Dermis microvascular lymphatic vessel endothelial cell (primary cell): ENCODE measurements at places on chromosomes 4 and X.

GRCh38 chrX:150543230-150544155 lies 24.9 kb upstream of the MTM1 start:
- no peak for DNase-seq

DNA sequence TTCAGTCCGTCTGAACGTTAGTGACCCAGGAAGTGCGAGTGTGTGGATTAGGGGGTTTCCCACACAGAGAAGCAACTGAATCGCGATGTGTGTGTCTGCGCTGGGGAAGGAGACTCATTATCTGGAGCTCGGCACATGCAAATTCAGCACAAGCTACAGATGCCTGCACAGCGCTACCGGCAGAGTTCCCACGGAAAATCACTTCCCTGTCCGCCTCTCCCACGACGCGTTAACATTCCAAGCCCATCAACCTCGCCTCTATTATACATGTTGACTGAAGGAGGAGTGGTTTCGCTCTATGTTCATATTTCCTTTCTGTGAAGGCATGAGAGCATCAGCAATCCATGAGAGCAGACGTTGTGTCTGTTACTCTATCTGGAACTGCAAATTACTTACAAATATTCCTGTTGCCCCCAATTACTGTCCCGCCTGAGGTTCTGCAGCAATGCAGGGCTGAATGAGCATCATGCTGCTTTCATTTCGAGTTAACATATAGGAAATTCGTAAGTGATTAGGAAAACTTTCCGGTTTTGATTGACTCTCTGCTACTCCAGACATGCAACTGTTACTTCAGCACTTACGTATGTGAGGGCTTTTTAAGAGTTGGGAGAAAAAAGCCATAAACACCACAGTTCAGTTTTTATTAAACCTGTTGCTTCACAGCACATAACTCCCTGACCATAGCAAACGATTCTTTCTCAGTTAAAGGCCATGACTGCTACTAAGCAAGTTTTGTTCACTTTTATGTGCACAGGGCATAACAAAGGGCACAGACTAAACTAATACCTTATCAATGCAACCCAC lies 15.0 kb upstream of the MTNR1A start:
- no peak for DNase-seq

- DNase-seq = no peak
These were observed 984.9 kb upstream of the INTU start for GRCh38 chr4:126647756-126648397.

GRCh38 chr4:95963456-95963855 lies 123.6 kb downstream of the PDHA2 start:
- DNase-seq = no peak

- DNase-seq = peak; percentile 84
These were observed at the start of gene CHM for GRCh38 chrX:86047174-86047935. TSS of gene CHM (minus strand) at chrX:86047558. CDS start at chrX:86047532, 26 bp downstream.

- DNase-seq = peak; percentile 33
These were observed 187.4 kb downstream of the NR3C2 start for GRCh38 chr4:148254621-148255343.

DNA sequence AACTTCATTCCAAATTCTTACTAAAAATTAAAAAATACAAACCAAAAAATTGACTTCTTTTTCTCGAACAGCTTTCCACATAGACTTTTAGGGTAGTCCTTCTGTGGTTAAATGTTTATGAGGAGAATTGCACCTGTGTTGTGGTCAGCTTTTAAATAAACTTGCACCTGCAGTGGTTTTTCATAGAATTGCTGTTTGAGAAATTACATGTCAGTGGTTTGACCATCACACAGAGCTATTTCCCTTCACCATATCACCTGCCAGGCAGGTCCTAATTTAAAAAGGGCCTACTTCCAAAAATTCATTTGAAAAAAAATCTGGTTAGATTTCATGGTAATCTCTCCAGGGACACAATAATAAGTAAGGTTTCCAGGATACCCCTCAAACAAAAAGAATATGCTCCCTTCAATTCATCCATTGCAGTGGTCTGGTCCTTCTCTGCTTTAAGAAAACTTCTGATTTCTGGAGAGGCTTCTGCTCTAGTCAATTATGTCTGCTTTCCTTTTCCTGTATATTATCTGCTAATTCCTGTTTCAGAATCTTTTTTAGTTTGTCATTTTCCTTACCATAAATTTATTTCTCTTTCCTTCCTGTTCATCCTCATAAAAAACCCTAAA lies 9.8 kb upstream of the UTP3 start:
- DNase-seq = no peak

DNA sequence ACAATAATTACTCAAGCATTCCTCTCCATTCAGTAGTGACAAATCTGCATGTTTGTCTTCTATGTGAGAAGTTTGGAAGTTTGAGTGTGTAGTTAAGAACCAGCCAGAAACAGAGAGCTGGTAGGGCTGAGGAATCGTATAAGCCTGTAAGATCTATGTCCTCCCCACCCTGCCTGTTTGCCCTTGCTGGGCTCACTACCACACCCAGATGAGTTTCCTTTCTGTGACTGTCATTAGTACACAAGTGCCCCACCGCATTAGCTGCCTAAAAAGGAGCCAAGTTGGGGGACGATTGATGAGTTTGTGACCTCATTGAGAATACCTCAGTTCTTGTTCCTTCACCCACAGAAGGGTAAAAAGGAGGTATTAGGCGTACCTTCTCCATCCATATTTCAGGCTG lies 28.3 kb downstream of the DOCK11 start:
- no peak for DNase-seq

DNA sequence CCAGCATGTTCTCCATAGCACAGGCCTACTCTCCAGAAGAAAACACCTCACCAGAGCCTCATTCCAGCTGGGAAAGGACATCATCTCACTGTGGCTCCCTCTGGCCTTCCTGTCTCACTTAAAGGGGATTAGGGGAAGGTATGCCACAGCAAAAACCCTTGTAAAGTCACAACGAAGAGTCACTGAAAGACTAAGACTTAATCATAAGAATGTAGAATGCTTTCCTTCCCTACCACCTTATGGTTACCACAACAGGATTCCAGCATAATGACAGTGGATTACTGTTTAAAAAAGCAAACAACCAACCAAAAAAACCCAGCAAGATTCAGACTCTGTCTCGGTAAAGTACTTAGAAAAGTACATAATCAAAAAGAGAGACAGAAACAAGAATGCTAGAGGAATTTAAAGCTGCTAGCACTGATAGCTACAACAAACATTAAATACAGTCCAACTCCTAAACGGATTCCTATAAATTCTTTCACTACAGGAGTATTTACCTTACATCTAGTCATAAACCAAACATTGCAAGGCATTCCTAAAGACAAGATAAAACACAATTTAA lies 75.1 kb downstream of the BANK1 start:
- no peak for DNase-seq

GRCh38 chrX:153624196-153625091 lies 22.6 kb upstream of the DUSP9 start:
- no peak for DNase-seq

DNA sequence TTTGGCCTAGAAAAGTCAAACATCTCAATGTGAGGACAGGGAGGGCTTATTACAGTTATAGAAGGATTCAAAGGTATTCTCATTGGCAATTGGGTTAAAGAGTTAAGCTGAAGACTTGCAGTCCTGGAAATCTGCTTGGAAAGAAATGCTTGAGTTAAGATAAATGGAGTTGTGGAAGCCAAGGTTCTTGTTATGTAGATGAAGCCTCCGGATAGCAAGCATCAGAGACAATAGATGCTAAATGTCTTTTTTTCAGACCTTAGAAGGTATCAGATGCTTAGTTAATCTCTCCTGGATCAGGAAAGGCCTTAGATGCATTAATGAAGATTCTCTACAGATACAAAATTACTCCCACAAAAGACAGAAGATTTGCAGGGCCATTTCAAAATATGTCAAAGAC lies 299.3 kb downstream of the CFAP47 start:
- DNase-seq = no peak

GRCh38 chrX:19344661-19345060 lies 934 bp downstream of the PDHA1 start:
- DNase-seq = no peak

- peak; percentile 75 for DNase-seq
These were observed 4.4 kb upstream of the PGM2 start for GRCh38 chr4:37821953-37822605.

GRCh38 chr4:128076464-128076863 lies 15.4 kb downstream of the LARP1B start:
- no peak for DNase-seq

- no peak for DNase-seq
These were observed 8.0 kb downstream of the CYP2U1 start for GRCh38 chr4:107939307-107939706.

DNA sequence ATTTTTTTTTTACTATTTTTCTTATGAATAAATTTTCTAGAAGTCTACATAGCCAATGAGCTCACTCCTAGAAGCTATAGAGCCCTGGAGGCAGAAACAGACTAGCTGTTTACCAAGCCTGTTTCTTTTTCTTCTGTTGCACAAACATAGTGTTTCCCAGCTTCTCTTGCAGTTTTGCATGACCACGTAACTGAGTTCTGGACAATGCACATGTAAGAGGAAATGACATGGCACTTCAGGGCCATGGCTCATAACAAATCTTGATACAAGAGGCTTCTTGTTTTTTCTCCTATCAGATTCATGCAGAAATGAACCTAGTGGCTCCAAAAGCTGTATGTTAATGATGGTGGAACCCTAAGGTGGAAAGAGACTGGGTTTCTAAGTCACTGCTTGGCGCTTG lies 127.4 kb downstream of the ZNF330 start:
- DNase-seq = peak; percentile 60

DNA sequence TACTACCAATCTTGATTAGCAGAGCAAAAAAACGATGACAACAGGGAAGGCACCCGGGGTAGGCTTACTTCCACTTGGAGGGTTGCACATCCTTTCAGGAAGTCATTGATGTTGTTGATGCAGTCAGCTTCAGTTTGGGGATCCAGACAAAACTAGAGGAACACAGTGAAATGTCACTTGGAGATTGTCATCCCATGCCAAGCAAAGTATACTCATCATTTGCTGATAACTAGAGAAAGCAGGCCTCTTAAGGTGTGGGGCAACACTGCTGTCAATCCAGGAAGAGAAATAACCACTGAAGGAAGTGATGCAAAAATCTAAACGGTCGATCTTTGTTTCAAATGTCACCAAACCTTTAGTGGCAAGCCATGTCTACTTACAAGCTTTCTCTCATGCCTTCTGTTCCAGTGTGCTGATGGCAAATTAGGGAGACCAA lies 1.4 kb downstream of the ARHGEF6 start:
- no peak for DNase-seq

DNA sequence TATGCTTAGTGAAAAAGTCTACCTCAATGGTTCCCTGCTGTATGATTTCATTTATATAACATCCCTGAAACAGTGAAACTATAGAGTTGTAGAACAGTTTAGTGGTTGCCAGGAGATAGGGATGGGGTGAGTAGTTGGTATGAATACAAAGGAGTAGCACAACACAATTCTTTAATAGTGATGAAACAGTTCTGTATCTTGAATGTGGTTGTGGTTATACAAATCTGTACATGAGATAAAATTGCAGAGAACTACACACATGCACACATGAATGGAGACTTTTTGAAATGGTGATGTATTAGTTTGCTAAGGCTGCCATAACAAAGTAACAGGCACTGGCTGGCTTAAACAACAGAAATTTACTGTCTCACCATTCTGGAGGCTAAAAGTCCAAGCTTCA lies 677.1 kb downstream of the ADGRL3 start:
- DNase-seq = no peak

- no peak for DNase-seq
These were observed 69.2 kb upstream of the MTM1 start for GRCh38 chrX:150499240-150499639.

- DNase-seq = no peak
These were observed 14.0 kb downstream of the APOOL start for GRCh38 chrX:85017721-85018120.

- DNase-seq = no peak
These were observed 930.2 kb upstream of the DIAPH2 start for GRCh38 chrX:95754411-95754810.

- DNase-seq = no peak
These were observed 399.3 kb downstream of the HNRNPD start for GRCh38 chr4:81974523-81974922.

DNA sequence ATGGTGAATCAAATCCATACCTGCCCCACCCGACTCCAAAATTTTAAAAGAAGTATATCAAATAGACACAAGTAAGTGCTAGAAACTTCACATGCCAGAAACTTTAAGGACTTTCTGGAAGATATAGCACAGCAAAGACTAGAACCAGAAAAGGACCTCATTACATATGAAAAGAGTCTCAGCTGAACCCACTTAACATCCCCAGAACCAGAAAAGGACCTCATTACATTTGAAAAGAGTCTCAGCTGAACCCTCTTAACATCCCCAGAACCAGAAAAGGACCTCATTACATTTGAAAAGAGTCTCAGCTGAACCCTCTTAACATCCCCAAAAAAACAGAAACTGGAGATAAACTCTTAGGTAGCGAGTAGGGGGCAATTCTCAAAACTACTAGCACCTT lies 32.3 kb downstream of the STPG2 start:
- DNase-seq = no peak

GRCh38 chr4:10151182-10151581 lies 34.6 kb upstream of the WDR1 start:
- DNase-seq = no peak

DNA sequence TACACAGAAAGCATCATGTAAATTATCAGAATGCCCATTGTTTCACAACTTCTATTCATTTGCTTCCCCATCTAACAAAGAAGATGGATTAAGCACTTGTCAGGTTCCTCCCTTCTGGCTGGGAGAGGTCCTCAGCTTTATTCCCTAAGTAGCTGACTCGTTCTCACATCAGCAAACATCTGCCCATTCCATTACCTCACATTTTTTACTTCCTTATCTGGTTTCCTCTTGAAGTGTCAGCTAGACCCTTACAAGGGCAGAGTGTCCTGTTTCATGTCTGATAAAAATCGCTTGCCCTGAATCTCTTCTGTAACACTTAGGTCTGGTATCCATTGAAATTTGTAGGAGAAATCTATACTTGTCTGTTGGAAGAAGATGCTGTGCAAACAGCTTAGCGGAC lies 34.7 kb downstream of the TMPRSS11A start:
- DNase-seq = no peak

- DNase-seq = no peak
These were observed 133.3 kb upstream of the ZIC3 start for GRCh38 chrX:137432609-137433008.

GRCh38 chr4:79759793-79760192 lies 313.2 kb downstream of the ANTXR2 start:
- DNase-seq = no peak

GRCh38 chr4:136599890-136600289 lies 932.4 kb downstream of the PCDH18 start:
- no peak for DNase-seq

DNA sequence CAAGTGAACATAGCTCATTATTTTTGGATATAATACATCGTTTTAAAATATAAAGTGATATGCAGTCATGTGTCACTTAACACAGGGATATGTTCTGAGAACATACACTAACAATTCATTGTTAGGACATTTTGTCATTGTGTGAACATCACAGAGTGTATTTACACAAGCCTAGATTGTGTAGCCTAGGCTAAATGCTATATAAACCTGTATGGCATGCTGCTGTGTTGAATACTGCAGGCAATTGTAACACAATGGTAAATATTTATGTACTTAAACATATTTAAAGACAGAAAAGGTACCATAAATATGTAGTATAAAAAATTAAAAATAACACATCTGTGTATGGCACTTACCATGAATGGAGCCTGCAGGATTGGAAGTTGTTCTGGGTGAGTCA lies 44.9 kb upstream of the GPRIN3 start:
- no peak for DNase-seq
